ENCODE measurements at places on chromosomes 5 and 9.
A peak's percentile ranks its signal among the peaks of the same experiment; 100 is the strongest.

DNA sequence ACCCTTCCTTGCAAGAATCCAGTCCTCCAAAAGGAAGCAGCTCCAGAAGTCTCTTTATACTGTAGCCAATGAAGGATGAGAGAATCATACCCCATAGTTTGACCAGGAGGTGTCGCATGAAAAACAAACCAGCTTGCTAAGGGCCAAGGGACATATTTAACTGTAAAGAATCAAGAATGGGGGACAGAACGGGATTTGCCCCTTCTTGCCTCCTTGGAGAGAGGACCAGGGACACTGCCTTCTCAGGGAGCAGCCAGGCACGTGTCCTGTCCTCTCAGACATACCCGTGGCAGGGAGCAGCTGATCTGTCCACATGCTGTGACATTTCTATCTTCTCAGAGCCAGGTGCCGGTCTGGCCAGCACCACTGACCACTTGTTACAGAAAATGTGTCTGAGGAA lies 11.7 kb downstream of the PRUNE2 start:
- DNase-seq = no peak

- no peak for DNase-seq
These were observed 11.6 kb upstream of the CETN3 start for GRCh38 chr5:90421136-90421535.

- DNase-seq = no peak
These were observed 125.8 kb upstream of the SHB start for GRCh38 chr9:38194870-38195269.

DNA sequence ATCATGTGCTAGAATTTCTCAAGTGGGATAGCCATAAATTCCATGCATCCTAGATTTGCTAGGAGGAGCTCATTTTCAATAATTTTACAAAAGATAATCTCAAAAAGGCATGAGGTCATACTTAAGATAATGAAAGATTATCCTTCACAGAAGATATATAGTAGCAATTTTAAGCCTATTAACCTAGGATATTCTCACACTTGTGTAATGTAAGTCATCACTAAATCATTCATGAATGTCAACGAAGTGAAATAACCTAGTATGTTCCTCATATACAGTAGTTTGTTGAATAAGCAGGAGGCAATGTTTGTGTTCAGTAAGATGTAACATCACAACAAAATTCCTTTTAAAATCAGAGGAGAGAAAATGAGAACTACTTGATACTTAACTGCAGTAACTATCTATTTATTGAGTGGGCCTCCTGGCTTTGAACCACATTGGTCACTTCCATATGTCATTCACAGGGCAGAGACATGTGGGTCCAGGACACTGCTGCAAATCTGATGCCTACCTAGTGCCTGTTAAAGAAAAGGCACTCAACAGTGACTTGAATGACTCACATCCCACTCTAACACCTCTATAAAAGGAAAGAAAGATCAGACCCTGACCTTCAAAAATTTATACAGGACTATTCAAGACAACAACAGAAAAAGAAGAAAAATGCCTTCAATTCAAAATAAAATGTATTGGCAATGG lies 8.2 kb downstream of the LIFR start:
- no peak for DNase-seq

GRCh38 chr5:43674536-43674935 lies 71.6 kb downstream of the NNT start:
- DNase-seq = no peak

- no peak for DNase-seq
These were observed 5.5 kb upstream of the EXOSC2 start for GRCh38 chr9:130688072-130688471.

DNA sequence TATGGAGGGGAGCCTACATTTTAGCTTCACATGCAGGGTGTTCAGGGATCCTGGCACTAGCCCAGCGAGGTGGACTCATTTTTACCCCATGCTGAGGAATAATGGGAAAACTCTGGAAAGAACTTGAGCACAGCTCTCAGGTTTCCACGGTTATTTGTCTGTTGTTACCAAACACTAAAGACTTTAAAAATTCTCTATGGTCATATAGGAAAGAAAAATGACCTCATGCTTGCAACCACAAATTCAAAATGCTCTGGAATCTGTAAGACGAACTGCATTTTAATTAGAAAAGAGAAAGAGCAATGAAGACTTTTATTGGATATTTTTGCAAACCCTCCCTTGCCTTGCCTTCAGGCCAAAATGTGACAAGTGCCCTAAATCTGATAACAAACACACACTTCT lies 606.9 kb downstream of the EBF1 start:
- no peak for DNase-seq

- DNase-seq = no peak
These were observed 204.2 kb downstream of the ARHGAP26 start for GRCh38 chr5:142974409-142974808.

DNA sequence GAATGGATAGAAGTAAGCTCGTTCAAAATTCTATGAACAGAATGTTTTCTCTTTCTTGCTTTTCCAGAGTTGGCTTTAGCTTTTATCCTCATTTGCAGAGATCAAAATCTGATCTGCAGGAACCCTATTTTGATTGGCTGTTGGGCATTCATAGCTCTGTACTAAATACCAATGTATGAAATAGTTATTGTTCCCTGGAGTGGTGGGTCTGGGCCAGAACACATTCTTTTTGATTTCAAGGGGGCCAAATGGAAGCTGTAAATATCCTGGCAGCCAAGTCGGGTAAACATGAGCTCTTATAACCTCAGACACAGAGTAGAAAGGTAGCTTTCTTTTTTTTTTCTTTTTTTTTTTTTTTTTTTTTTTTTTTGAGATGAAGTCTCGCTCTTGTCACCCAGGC lies 241.5 kb downstream of the PDZD2 start:
- no peak for DNase-seq

GRCh38 chr5:16549491-16550206 lies 67.1 kb downstream of the RETREG1 start:
- no peak for DNase-seq

GRCh38 chr5:62596096-62596495 lies 17.5 kb downstream of the LRRC70 start:
- no peak for DNase-seq

DNA sequence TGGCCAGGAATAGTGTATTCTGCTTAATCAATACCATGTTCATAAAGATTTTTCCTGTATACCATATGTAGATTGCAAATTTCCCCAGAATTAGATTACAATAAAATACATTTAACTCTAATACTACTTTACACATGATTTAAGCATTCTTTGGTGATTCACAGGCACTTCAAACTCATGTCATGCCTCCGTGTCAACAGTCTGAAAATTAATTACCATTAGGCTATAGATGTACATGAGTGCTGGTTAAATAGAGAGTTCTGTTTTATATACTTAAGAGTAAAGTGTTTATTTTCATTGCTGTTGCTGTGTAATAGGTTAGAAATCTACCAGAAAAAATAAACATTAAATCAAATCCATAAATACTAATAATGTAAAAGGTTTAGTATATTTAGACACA lies 159.8 kb downstream of the ZSWIM6 start:
- no peak for DNase-seq

GRCh38 chr5:91384671-91385430 lies 1.7 kb upstream of the ARRDC3 start:
- DNase-seq = peak; percentile 95

DNA sequence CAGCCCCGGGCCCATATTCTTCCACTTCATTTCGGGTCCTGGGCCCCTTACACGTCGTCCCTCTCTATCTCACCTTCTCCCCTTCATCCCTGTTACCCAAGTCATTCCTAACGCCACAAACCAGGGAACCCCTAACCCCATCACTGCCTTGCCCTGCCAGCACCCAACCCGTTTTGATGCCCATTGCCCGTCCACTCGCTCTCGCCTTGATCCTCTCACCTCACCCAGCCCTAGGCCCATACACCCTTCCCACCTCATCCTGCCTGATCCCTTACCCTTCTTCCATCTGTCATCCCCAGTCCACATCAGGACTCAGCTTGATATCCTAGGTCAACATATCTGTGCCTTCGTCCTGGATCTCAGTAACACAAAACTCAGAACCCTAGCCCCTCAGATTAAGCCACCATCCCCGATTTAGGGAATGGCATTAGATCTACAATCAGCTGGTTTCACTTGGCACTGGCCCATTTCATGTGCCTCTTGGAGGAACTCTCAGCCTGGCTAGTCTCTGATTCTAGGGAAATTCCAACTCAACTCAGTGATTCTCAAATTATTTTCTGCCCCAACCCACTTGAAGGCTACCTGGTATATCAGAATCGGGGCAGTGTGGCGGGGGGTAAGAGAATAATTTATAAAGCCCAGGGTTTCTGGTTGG lies 489 bp downstream of the CHMP5 start:
- no peak for DNase-seq

DNA sequence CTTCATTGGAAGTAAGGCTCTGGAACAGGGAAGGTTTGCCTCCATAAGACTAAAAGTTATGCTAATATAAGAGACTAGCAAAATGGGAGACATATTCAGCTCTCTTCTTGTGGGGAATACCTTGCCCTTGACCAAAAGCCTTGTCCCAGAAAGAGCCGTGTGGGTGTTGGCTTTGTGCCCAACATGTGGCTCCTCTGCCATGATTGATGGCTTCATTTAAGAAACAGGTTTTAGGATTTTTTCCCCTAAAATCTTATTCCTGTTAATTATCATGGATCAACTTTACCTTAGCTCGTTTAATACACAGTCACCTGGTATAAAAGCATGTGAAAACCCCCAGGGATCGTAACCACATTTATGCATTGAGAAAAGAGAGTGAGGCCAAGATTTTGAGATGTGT lies 38.9 kb downstream of the DOCK8 start:
- DNase-seq = no peak

DNA sequence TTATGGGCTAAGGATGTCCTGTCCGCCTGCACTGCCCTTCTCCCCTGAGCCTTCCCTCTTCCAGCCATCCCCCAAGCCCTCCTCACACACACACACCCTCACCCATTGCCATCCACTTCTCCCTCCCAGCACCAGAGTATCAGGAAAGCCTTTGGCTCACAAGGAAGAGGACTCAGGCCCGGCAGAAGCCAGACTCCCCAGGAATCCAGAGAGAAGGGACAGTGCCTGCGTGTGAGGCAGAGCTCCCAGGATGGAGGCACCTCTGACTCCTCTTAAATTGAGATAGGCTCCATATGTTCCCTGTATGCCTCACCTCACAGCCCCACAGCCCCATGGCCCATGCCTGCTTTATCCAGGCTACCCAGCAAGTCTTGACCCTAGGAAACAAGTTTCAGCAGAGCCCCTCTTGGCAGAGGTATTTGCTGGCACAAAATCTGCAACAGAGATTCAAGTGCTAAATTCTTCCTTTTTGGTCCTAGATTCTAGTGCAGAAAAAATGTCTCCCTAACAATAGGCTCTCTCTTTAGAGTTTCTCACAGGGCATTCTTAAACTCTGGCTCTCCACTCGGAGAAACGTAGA lies 761 bp downstream of the IL17B start:
- DNase-seq = no peak

GRCh38 chr5:50667023-50667652 lies 701 bp downstream of the PARP8 start:
- DNase-seq = no peak

DNA sequence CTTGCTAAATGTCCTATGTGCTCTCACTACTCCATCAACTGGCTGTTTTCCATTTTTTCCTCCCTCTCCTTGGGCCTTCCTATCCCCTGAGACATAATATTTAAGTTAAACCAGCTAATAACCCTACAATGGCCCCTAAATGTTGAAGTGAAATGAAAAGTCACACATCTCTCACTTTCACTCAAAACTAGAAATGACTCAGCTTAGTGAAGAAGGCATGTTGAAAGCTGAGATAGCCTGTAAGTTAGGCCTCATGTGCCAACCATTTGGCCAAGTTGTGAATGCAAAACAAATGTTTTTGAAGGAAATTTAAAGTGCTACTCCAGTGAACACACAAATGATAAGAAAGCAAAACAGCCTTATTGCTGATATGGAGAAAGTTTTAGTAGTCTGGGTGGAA lies 48.8 kb upstream of the CDH10 start:
- DNase-seq = no peak

GRCh38 chr5:146461319-146461718 lies 14.2 kb downstream of the TCERG1 start:
- DNase-seq = no peak

DNA sequence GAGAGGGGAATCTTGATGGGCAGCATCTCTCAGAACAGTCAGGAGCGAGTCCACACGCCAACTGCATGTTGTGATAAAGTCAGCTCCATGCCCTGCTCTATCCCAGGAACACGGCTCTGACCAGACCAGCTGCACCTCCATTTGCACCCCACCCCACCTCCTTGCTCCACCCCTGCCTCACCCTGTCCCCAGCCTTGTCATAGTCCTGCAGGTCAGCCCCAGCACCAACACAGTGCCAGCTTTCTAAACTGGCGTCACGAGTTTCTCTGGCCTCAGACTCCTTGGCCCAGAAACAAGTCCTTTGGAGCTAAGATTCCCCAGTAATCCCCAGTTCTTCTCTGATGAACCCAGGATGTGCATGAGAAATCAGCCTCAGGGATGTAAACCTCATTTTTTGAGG lies 23.5 kb downstream of the GGTA1 start:
- DNase-seq = no peak

GRCh38 chr5:138610918-138611677 lies 35.9 kb upstream of the HSPA9 start:
- DNase-seq = peak; percentile 48

DNA sequence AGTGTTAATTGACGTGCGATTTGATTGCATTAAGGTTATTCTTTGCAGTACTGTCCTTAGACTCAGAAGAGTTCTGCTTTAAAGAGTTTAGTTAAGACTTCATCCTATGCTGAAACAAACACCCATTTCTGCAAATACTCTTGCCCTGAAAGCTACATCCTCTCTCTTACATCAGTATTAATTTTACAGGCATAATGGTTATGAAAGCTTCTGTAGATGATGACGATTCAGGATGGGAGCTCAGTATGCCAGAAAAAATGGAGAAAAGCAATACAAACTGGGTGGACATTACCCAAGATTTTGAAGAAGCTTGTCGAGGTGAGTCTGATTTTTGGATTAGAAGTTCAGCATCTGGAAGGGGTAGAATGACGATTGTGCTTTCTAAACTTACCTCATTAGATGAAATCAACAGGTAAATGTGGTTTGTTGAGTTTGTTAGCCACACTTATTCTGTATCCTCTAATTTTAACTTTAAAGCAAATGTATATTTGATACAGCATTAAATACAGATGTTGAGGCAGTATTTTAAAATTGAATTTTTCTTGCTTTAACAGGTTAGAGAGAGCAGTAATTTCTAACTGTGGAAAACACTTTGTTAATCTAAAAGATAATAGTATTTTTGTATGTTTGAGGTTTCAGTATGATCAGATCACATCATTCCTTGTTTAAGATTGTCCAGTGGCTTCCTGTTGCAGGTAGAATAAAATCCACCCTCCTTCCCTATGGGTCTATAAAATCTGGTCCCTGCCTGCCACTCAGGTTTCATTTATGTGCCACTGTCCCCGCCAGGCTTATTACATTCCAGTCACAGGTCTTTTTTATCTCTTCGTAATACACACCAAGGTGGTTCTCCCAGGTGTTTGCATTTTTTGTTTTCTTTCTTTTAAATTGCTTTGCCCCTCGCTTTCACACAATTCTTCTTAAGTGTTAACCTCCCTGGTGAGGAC lies 1.3 kb downstream of the NAA35 start:
- no peak for DNase-seq

GRCh38 chr9:68672215-68672614 lies 32.8 kb upstream of the PIP5K1B start:
- DNase-seq = no peak

- peak; percentile 3 for DNase-seq
These were observed 42.9 kb upstream of the ALDOB start for GRCh38 chr9:101478444-101478843.
